MCF 10A (cell line): ENCODE measurements at places on chromosomes 7 and 10. TPM values are rescaled to one million over a fixed set of nuclear protein-coding genes. Genes with fewer than 3 reads are reported as not detected.

DNA sequence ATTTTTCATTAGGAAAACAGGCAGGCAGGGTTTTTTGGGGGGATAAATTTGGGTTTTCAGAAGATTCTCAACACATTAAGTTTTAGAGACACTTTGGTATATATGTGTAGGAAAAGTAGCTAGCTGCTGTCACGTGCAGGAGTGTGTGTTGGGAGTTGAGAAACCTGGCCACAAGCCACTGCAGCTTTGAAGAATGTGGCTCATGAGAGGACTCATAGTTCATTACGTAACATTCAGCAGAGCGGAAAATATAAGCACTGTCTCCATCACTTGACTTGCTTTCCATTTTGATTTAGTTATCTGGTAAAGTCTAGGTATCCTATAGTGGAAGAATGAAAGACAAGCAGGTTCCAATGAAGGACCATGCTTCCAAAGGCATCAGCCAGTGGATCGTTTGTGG lies 31.2 kb downstream of the SMNDC1 start:
- peak; percentile 91 for DNase-seq

SKIDA1 gene
- total RNA-seq: 0.56 and 1.2 TPM in 2 replicates

PRLHR gene
- total RNA-seq: not detected in 2 replicates

ETV1 gene
- total RNA-seq: 5.9 and 6.9 TPM in 2 replicates

DNA sequence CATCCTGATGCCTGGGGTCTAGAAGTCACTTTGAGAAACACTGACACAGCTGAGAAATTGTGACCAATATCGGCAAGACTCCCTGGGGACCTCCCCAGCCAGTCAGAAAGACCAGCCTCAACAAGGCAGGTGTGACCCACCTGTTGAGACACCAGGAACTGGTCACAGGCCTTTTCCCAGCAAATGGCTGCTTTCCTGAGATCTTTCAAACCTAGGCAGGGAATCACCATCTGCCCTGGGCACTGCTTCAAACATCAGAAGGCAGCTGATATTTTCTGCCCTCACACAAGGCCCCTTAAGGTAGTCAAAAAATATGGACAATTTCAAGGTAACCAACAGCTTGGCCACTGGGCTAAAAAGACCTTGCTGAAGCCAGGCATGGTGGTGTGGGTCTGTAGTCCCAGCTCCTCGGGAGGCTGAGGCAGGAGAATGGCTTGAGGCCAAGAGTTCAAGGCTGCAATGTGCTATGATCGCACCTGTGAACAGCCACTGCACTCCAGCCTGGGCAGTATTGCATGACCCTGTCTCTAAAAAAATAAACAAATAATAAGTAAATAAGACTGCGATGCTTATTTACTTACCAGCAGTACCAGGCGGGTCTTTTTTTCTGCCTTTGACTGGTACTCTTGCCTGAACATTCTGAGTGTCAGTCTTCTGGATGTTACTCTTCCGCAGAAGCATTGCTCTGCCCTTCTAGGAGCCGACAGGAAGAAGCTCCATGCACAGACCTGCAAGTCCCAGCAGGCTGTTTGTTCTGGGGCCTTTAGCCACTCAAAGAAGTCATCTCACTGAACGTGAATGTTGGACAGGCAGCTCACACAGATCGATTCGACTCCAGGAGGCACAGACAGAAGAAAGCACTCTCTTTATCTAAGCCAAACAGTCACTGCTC lies 59.7 kb downstream of the SORBS1 start:
- no peak for DNase-seq

DNA sequence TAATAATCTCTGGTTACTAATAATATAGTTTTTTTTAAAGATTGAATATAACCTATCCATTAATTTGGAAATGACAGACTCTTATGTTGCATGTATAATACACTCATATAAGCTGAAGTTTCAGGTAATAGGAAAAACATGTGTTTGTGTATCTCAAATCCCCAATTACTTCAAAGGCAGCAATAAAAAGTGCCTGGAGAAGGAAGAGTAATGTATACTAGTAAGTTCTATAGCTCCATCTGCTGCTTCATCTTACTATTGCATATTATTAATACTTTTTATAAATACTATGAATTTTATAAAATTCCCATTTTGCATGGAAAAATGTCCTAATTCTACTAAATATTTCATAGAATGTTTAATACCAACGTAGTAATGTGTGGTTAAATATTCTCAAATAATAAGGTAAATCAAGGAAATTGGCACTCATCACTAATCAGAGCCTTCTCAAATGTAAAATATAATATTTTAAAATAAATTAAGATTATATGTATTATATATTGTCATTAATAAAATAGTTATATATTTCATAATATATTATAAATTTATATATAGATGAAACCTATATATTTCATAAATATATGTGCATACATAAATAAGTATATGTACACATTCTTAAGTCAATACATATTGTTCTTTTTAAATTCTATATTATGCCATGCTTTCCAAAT lies 311.9 kb downstream of the HGF start:
- peak; percentile 37 for DNase-seq

GRCh38 chr10:106931159-106931852 lies 233.2 kb downstream of the SORCS1 start:
- peak; percentile 2 for DNase-seq

DNA sequence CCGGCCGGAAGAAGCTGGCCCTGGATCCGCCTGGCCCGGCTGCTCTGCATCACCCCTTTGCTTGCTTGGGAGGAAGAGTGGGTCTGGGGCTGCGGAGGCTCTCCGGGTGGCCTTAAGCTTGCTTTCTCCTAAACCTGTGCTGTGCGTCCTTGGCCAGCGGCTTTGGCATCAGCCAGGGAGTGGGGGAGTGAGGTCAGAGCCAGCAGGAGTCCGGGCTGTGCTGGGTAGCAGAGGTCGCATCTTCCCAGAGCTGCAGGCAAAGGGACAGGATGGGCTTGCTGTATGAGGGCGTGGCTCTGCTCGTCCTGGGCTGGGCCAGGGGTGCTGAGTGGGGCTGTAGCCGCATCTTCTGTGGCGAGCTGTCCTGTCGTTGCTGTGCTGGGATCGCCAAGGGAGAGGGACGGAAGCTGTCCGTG lies 21.1 kb downstream of the BNIP3 start:
- DNase-seq: no peak

GRCh38 chr10:6200734-6201515 lies 1.8 kb upstream of the PFKFB3 start:
- no peak for DNase-seq

GRCh38 chr7:142910031-142910433 lies 23.5 kb downstream of the TRPV5 start:
- DNase-seq: no peak

- DNase-seq: peak; percentile 6
These were observed 1002.8 kb upstream of the CELF2 start for GRCh38 chr10:10014846-10015245.

GRCh38 chr10:27745732-27746396 lies at the start of gene MKX:
Gene MKX, minus strand, starts transcription at chr10:27745819. Its CDS starts 2,404 bp downstream, at chr10:27743415.
- no peak for DNase-seq

DNA sequence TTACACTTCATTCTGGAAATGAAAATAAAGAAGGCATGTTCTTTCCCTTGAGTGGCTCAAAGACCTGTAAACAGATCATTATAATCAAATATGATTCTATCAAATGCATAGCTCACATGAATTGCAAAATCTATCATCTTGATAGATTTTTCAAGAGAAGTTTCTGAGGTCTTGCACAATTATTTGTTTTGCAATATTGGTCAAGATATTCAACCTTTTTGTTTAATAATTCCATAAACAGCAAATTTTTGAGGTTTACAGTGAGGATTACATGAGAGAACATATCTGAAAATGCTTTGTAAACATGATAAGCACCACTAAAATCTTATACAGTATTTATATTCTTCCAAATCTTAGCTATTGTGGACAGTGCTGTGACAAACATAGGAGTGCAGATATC lies 160.8 kb downstream of the HDAC9 start:
- DNase-seq: no peak

DNA sequence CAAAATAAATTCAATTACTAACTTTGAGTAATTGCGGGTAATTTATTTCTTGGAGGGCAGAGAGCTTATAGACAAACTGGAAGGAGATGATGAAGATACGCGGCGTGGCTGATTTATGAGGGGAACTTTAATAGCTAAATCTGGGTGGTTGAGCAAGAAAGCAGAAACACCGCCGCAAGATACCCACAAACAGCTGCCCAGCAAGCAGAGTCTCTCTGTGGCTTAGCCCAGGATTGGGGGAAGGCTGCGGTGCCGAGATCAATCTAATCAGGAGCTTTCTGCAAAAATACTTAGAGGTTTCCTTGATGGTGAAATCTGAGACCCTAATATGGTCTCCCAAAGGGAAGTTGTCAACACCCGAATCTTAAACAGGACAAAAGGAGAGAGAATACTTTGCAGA lies 94.9 kb upstream of the MGMT start:
- no peak for DNase-seq

- no peak for DNase-seq
These were observed 85.9 kb downstream of the ADAM12 start for GRCh38 chr10:126302476-126302756.

DNA sequence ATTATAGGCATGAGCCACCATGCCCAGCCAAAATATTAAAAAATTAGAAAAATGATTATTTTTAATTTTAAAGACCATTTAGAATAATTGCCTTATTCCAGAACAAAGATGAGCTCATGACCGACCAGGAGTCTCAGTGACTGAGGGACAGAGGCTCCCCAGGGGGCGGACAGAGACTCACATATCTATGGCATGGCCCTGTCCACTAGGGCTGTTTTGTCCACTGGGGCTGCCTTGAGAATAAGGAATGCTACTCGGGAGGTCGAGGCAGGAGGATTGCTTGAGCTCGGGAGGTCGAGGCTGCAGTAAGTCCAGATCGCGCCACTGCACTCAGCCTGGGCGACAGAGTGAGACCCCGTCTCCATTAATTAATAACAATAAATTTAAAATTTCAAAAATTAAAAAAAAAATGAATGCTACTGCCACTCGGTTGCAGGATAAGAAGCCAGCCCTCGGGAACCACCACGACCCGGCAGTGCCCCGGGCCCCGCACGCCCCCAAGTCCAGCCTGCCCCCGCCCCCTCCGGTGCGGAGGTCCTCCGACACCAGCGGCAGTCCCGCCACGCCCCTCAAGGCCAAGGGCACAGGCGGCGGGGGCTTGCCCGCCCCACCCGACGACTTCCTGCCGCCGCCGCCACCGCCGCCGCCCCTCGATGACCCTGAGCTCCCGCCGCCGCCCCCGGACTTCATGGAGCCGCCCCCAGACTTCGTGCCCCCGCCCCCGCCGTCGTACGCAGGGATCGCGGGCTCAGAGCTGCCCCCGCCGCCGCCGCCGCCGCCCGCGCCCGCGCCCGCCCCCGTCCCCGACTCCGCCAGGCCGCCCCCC lies 128.6 kb downstream of the APBB1IP start:
- no peak for DNase-seq

GRCh38 chr7:103343758-103344452 lies 662 bp downstream of the DNAJC2 start:
- DNase-seq: peak; percentile 30

GRCh38 chr7:4325732-4326131 lies 356.4 kb upstream of the FOXK1 start:
- DNase-seq: no peak

DNA sequence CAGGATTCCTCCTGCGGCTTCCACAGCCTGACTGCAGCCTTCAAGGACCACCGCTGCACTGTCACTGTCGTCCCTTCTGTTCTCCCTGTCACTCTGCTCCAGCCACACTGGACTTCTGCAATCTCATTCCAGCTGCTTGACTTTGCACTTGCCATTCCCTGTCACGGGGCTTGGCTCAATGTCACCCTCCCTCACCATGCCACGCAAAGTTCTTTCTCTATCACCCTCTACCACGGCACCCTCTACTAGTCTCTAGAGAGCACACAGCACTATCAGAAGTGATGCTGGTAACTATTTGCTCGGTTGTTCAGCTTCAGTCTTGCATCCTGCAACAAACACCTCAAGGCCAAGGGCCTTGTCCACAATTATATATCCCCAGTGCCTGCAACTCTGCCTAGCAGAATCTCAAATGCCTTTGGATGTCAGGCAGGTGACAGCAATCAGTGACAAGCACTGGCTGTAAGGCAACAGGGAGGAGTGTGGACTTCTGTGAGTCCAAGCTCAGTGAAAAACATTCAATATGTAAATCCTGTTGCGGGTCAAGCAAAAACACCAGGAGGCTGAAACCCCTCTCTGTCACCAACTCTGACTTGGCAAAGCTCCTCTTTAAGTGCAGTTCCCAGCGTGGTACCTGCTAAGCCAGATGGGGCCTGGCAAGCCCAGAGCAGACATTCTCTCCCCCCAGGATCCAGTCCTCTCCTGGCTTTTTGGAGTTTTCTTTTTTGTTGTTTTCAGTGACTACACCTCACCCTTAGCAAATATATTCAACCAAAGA lies 259.9 kb downstream of the FGFR2 start:
- DNase-seq: no peak

- no peak for DNase-seq
These were observed 185.4 kb upstream of the SHH start for GRCh38 chr7:155997431-155998327.

DNA sequence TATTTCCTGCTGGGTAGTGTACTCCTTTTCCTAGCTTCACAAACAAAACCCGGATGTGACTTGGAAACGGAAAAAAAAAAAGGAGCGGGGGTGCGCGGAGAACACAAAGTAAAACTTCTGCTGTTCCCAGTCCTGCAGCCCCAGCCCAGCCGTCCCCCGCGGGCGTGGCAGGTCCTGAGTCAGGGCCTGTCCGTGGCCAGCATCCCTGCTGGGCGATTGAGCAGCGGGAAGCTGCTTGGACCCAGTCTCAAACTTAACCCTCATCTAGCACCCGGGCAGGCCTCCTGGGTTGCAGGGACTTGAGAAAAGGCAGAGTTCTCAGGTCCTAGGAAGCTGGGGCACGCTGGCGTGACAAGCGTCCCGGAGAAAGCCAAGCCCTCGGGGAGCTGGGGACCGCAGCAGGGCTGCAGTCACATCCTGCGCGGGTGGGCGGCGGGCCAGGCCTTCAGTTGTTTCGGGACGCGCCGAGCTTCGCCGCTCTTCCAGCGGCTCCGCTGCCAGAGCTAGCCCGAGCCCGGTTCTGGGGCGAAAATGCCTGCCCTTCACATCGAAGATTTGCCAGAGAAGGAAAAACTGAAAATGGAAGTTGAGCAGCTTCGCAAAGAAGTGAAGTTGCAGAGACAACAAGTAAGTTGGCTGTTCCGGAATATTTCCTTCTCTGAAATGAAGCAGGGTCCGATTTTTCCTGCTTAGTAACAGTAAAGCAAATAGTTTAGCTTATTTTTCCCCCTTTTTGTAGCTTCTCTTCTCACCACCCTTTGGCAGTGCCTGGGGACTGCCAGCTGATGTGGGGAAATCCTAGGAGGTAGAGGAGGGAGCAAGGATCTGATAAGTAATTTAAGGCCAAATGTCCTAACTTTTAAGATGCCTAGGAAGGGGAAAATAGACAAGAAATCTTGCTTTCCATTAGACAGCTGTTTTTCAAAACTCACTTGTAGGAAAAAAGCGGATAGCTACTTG lies at the start of gene GNG11:
GNG11 (plus strand) TSS at position 129 of the 960 bp plus-strand sequence; CDS start at position 532, 403 bp downstream.
- peak; percentile 72 for DNase-seq

- DNase-seq: peak; percentile 98
These were observed 111.7 kb upstream of the MBL2 start for GRCh38 chr10:52883996-52884871.

GRCh38 chr7:77644774-77645173 lies 51.5 kb upstream of the RSBN1L start:
- no peak for DNase-seq
